ENCODE measurements at places on chromosomes 7 and 10.

DNA sequence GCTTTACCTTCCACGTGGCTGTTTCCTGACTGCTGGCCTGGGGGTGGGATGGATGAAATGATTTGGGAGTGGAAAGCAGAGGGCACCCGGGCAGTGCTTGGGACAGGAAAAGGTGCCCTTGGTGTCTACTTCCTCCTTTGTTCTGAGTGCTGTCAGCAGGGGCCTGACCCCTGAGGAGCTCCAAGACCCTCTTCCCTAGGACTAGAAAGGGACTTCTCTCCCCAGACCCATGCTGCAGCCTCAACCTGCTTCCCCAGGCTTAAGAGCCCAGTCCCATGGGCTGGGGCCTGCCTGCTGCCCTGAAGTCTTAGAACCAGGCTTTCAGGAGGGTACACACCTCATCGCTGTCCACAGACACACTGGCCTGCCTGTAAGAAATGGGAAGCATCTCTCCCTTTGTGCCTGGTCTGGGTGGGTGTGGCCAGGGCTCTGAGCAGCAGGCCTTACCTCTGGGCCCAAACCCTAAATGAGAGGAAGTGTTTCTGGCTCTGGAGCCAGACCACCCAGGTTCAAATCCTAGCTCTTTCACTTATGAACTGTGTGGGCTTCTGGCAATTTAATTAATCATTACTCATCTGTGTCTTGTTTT lies 12.9 kb downstream of the CDH23 start:
- DNase-seq: no peak

- no peak for DNase-seq
Measured at GRCh38 chr7:67661-68395, 124.5 kb upstream of the FAM20C start.

DNA sequence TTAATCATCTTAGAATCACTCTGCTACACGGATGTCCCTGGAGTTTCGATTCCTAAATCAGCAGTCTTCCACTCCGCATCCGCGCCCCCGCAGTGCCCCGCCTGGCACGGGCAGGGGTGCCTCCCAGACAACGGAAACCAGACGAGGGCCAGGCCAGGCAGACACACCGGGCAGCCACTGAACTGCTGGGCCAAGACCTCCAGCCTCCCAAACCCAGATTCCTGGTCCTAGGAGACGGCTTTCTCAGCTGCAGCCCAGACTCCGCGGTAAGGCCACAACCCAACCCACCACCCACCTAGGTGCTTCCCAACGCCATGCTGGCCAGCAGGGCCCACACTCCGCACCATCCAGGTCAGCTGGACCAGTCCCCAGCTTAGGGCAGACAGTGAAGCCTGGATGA lies 33.2 kb downstream of the MAD1L1 start:
- no peak for DNase-seq

DNA sequence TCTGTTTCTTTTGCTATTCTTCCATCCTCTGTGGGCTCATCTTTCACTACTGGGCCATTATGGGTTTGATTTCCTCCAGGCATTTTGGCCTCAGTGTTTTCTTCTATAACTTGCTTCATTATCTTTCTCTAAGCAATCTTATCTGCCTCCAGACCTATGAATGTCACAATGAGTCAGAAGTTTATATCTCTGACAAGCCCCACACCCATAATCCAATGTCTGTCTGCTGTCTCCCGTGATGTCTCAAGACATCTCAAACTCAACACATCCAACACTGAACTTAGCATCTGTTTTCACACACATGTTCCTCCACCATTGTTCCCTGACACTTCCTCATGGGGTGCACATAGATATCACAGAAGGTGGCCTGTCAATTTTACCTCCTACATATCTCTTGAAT lies 46.7 kb upstream of the RHOBTB1 start:
- no peak for DNase-seq

DNA sequence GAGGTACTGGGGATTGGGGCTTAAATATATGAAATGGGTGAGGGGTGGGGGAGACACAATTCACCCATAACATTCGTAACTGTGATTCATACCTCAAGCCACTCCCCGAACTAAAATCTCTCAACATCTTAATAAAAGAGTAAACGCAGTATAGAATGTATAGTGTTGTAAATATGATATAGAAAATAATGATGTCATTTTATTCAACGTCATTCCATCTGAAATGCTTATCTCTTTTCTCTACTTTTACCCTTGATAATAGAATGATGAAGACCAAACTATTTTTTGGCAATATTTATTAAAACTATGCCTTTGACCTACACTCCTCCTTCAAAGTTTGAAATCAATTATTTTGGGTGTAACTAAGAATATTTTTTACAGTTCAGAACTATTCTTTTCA lies 36.4 kb downstream of the FRA10AC1 start:
- DNase-seq: no peak

DNA sequence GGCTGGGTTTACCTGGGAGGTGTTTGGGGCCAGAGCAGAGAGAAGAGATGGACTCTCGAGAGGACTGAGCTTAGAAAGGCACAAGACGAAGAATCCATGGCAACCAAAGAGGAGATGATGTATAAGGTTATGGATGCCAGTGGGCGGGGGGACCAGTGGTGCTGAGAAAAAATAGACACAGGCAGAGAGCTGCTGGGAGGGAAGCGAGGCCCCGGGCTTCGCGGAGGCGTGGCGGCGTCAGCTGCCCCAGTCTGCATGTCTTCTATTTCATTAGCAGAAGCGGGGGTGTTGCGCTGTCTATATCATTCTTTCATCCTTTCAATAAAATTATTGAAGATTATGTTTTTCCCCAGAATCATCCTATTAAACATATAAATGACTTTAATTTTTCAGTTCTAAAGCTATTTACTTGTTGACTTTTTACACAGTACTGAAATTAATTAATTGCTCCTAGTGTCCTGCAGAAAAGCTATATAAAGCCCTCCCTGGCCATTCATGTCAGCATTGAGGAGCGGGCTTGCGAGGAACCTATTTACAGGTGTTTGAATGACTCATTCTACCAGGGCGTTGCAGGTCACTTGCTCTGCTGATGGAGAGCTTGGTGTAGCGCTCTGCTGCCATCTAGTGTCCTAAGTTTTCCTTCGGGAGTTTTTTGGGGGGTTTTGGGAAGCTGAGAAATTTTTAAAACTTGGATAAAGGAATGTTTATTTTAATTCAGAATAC lies 42.9 kb upstream of the BHLHA15 start:
- peak; percentile 67 for DNase-seq

- DNase-seq: no peak
Measured at GRCh38 chr7:138951953-138952352, 29.2 kb downstream of the KIAA1549 start.

DNA sequence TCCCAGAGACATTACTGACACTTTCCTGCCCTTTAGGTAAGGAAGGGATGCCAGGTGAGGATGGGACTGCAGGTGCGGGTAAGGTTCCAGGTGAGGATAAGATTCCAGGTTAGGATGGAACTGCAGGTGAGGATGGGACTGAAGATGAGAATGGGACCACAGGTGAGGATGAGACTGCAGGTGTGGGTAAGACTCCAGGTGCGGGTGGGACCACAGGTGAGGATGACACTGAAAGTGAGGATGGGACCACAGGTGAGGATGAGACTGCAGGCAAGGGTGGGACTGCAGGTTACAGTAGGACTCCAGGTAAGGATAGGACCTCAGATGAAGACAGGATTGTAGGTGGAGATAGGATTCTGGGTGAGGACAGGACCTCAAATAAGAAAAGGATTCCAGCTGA lies 322.3 kb downstream of the WDR37 start:
- no peak for DNase-seq

- DNase-seq: no peak
Measured at GRCh38 chr7:51309361-51310130, 7.1 kb downstream of the COBL start.

DNA sequence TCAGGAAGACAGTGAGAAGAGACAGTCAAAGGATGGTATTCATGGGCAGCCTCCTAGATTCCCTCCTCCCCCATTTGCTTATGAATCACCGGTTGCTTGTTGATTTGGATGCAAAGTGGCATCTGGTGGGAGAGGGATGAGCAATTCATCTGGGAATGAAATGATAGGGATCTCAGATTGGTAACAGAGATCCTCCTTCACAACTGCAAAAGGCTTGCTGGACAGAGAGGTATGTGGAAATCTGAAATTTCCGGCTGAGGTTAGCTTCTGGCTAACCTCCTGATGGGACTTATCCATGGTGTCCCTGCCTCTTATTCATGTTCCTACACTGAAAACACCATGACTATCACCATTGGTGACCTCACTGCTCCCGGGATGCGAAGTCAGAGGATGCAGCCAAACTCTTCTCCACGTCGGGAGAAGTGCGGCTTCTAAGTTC lies 48.4 kb upstream of the PODXL start:
- peak; percentile 82 for DNase-seq

DNA sequence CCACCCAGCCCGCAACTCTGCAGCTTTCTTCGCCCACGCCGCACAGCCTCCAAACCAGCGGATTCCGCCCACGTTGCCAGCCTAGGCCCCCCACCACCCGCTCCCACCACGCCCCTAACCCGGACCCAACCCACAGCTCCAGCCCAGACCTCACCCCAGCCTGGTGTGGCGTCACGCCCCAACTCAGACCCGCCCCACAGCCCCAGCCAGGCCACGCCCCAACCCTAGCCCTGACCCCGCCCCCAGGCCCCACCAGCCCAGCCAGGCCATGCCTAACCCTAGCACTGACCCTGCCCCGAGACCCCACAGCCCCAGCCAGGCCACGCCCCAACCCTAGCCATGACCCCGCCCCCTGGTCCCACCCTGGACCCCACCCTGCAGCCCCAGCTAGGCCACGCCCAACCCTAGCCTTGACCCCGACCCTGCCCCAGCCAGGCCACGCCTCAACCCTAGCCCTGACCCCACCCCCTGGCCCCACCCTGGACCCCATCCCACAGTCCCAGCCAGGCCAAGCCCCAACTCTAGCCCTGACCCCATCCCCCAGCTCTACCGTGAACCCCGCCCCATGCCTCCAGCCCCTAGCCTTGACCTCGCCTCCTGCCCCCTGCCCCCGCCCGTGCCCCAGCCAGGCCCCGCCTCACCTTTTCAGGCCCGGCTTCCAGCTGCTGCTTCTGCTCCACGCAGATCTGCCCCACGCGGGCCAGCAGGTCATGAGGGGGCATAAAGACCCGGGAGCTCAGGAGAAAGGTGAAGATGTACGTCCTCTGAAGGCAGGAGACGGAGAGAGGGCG lies 64.0 kb downstream of the RASGEF1A start:
- DNase-seq: no peak

- no peak for DNase-seq
Measured at GRCh38 chr7:139421123-139421522, 61.4 kb downstream of the LUC7L2 start.

GRCh38 chr10:44511166-44511565 lies 126.3 kb upstream of the CXCL12 start:
- DNase-seq: no peak

DNA sequence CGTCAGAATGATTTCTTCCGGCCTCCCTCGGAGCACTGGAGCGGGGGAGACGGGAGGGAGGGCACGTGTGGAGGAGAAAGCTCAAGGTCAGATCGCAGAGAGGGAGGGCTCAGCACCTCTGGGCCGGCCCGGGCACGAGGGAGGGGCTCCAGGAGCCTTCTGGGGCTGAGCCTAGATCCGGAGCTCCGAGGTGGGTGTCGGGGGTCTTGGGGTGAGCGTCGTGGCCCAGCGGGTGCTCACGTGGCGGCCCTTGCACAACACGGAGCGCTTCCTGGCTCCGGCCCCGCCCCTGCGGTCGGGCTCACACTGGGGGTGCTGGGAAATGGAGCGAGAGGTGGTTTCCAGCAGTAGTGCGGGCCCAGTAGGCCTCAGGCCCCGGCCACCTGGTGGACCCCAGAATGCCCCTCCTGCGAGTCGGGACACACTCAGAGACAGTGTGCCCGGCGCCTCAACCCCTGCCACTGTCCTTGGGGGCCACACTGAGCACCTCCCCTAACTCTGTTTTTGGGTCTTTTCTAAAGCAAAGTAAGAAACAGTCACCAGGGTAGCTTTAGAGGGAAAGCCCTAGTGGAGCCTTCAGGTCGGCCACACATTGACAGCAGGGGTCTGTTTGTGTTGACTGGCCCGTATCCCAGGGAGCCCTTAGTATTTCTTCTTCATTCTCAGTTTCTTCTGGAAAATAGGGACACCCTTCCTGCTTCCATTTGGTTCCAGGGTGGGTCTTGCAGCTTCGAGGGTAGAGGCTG lies 798 bp downstream of the PPIF start:
- peak; percentile 64 for DNase-seq

Data from fibroblast of mammary gland (primary cell).